ENCODE measurements at places on chromosomes 5 and 9. TPM values are rescaled to one million over a fixed set of nuclear protein-coding genes. Genes with fewer than 3 reads are reported as not detected.
A peak's percentile ranks its signal among the peaks of the same experiment; 100 is the strongest.

GRCh38 chr5:607541-608428 is 4.4 kb upstream of the CEP72 start:
- no peak for DNase-seq

GRCh38 chr9:100216178-100216787 is 117.2 kb downstream of the INVS start:
- DNase-seq, result peak; percentile 45

- no peak for DNase-seq
Observed at GRCh38 chr5:89535411-89535810, 652.4 kb upstream of the MEF2C start.

Gene SYNPO
- total RNA-seq, result under 0.01 TPM

DNA sequence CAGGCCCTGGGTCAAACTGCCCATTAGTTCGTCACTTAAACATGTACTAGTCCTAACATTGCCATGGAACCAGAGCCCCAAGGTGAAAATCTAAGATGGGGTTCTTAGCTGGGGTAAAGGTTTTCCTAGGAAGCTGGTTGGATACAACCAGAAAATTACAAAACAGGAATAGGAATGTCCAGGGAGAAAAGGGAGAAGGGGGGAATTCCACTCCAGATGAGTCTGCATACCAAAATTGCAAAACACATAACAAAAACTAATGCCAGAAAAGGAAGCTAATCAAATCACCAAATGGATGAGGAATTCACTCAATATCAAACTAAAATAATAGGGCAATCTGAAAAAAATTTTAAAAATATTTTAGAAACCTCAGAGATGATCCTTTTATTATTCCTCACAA is 396.2 kb downstream of the EFNA5 start:
- no peak for DNase-seq

Gene NR2F1
- not detected for total RNA-seq

GRCh38 chr5:113387844-113388243 is 46.9 kb downstream of the TSSK1B start:
- DNase-seq, result no peak

Gene C8G
- total RNA-seq, result 0.81 TPM

- DNase-seq, result peak; percentile 56
Observed at GRCh38 chr5:147576646-147577535, 67.0 kb upstream of the DPYSL3 start.

- no peak for DNase-seq
Observed at GRCh38 chr9:6915635-6916034, 157.9 kb downstream of the KDM4C start.

- DNase-seq, result no peak
Observed at GRCh38 chr5:157748760-157749461, 5.4 kb downstream of the LSM11 start.

DNA sequence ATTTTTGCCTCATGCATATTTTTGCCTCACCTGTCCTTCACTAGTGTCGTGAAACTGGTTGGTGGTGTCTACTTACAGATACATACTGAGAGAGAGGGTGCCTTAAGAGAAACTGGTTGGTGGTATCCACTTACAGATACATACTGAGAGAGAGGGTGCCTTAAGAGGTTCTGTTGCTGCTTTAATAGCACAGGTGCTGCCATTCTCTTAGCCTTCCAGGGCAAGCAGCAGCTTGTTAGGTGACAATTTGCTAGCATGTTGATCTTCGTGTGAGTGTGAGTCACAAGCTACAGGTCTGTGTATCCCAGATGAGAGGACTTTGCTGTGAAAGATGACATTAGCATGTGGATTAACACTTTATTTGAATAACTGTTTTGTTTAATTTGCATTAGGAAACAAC is 1.4 kb downstream of the PTTG1 start:
- no peak for DNase-seq

Gene PPP2CA
- 234 TPM for total RNA-seq

- DNase-seq, result no peak
Observed at GRCh38 chr9:9142001-9142400, 1342.4 kb upstream of the DMAC1 start.

- DNase-seq, result no peak
Observed at GRCh38 chr5:174057206-174057605, 11.7 kb downstream of the NSG2 start.

Gene SLC45A2
- total RNA-seq, result 0.27 TPM

Gene SMIM27
- total RNA-seq, result 9.2 TPM

Gene C9orf153
- total RNA-seq, result 0.81 TPM

DNA sequence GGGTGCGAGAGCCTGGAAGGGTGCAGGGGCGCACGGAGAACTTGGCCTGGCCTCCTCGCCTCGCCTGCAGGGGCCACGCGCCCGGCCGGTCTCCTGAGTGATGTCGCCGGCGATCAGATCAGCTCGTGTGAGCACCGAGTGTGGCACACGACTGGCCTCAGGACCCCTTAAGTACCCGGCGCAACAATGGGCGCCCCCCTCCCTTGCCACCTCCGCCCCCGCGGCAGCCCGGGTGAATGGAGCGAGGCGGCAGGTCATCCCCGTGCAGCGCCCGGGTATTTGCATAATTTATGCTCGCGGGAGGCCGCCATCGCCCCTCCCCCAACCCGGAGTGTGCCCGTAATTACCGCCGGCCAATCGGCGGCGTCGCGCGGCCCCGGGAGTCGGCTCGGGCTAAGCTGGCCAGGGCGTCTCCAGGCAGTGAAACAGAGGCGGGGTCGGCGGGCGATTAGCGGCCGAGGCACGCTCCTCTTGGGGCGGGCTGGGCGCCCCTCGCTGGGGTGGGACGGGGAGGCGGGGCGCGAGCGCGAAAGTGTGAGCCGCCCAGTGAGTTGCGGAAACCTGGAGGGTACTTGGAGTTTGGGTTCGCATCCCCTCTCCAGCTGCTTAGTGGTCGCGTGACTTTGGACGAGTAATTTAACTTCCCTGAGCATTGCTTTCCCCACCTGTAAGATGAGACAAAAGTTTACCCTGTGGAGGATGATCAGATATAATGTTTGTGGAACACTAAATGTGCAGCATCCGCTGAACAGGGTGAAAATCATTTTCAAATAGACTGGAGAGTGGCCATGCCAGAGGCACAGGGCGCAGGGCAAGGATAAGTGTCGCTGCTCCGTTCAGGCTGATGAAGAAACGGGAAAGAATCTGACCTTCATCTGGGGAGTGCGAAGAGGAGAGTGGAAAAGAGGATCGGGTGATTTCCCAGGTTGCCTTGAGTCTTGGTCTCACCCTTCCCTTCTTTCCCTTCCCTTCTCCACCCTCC is at the start of gene NEUROG1:
Gene NEUROG1 (minus strand): TSS at position 145 of the 982 bp plus-strand sequence. CDS start 274 bp downstream, outside the sequence.
- DNase-seq, result no peak

DNA sequence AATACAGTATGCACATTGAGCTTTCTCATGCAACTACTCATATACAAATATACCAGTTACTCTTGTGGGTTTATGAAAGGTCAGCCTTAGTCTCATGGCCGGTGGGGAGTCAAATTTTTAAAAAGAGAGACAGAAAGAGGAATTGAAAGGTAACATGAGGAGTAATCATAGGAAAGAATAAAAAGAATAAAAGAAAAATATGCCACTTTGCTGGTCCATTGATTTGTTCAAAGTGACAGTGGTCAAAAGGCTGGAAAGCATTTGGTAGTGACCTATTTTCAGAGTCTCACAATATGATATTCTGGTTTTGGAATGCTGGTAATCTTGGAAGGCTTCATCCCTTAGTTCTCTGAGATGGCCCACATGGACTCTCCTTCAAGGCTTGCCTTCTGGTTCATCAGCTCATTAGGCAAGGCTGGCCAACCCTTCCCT is 67.0 kb downstream of the ZNF366 start:
- DNase-seq, result no peak

- DNase-seq, result no peak
Observed at GRCh38 chr5:113140837-113141671, 164.5 kb downstream of the DCP2 start.

Gene HEXB
- 83.2 TPM for total RNA-seq

Gene MARVELD2
- total RNA-seq, result 0.27 TPM

DNA sequence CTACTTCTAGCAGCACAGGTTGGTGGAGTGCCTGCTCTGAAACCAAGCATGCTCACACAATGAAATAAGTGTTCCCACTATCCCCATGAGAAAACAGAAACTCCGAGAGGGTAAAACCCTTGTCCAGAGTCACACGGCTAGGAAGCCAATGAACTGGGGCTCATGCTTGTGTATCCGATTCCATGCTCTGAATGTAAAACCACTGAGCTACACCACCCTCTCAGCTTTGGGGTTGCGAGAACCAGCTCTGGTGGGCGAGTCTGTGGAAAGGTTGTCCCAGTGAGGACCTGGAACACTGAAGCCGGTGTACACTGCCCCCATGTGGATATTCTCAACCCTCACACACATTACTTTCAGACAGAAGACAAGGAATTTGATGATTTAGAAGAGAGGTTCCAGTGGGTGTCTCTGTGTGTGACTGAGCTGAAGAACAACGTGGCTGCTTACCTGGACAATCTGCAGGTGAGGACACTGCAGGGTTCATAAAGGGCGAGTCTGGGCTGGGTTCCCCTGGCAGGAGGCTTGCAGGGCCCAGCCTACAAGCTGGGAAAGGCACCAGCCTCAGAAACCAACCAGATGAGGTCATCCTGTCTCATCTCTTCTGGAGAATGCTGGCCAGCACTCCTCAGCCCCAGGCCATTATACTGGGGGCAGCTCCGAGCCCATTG is 37.4 kb downstream of the ARHGEF37 start:
- no peak for DNase-seq

Gene SPATA31C1
- under 0.01 TPM for total RNA-seq

DNA sequence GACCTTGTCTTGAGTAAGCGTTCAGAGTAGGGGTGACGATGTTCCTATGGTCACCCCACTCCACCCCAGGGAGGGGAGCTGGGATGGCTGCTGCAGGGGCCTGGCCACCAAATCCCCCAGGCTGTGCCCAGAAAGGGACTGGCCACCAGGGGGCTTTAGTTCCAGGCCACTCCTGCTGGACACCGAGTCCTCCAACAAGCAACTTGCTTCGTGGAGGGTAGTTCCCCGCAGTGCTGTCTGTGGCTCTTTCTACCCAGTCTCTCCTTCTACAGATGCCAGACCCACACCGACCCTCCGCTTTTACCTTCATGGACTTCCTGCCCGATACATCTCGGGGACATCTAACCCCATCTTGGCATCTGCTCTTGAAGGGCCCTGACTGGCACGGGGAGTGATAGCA is 35.7 kb upstream of the GABRP start:
- DNase-seq, result no peak

DNA sequence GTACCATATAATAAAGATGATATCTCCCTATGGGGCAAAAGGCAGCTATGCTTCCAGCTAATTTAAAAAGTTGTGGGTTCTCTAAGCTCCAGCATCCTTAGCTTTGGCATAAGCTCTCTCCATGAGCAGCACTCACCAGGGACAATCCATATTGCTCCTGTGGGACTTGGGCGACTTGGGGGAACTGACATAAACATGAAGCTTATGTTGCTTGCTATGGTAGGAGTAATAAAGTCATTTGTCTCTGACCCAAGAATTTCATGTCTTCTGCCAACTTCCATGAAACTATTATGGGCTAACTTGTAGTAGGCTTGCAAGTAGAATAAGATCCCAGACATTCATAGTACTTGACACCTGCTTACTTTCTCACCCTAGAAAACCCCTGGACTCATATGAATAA is 36.2 kb upstream of the TLE4 start:
- DNase-seq, result no peak

DNA sequence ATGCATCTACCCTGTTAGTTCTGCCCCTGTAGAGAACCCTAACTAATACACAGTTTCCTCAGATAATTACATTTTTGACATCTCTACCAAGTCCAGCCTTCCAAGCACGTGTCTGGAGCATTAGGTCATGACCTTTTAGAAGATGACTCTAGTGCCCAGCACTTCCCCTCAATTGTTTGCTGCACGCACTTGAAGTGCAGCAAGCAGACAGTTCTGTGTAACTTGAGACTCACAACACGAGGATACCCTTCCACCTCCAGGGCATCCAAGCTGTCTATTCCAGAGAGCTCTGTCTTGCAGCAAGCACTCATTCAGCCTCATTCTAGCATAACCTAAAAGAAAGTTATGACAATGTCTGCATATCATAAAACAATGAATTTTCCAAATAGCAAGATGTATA is 1410.5 kb upstream of the CDH18 start:
- no peak for DNase-seq

DNA sequence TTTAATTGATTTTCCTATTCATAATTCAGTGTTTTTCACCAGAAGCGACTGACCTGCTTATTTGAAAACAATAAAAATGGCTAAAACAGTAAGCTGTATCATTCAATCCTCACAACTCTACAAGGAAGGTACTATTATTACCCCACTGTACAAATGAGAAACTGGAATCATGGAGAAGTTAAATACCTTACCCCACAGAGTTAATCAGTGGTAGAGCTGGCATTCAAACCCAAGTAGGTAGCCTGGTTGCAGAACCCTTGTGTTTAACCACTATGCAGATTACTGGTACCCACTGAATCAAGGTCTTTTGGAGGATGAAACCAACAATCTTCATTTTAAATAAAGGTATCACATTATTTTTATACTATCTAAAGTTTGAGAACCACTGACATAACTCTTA is 59.6 kb downstream of the MLANA start:
- no peak for DNase-seq

Gene TGFBI
- total RNA-seq, result 2.2 TPM

DNA sequence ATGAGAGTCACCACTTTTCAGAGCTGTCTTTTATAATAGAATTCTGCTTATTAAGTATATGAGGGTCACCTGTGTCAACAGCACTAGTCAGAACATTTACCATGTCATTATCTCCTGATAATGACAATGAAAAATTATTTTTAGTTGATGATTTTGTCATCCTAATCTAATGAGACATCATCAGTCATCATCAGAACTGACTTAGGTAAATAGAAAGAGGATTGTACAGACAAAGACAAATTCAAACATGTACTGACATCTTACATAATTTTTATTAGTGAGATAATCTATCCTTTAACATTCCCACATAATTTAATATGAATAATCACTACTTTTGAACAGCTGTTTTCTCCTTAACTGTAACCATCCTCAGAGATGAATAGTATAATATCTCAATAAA is 22.6 kb downstream of the CDH9 start:
- DNase-seq, result no peak

DNA sequence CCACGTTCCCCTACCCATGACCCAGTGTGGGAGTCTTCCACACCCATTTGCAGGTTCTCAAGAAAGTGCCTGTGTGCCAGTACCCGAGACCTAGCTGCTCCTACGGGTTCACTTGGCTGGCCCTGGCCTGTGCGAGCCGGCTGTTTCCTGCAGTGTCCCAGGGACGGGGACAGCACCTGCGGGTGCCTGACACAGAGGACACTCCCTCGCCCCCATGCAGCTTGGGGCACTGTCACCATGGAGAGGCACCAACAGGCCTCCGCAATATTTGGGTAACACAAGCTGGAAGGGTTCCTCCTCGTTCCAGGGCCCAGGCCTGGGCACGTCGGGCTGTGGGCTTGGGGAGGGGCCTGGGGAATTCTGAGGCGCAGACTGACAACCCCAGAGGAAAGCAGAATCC is 41.4 kb downstream of the DUSP1 start:
- no peak for DNase-seq

Gene ANGPTL2
- under 0.01 TPM for total RNA-seq

Gene KIF27
- 2.7 TPM for total RNA-seq

DNA sequence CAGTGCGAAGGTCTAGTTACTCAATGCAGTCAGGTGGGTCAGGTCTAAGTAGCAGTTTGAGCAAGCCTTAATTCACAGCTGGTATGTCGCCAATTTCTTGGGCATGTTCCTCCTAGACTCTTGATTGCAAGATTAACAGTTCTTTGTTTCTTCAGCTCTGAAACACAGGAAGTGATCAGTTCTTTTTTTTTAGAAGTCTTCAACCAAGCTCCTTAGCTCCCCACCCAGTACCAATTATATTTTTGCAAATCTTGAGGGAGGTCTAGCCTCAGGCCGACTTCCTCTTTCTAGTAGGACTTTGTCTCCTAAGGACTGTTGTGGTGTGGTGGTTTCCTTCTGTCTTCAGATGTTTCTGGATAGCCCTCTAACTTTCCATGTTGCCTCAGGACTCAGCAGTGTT is 2054.2 kb downstream of the MAT2B start:
- peak; percentile 84 for DNase-seq

Gene ZFP2
- 0.27 TPM for total RNA-seq

Gene FBN2
- 0.27 TPM for total RNA-seq

Gene ADGRD2
- under 0.01 TPM for total RNA-seq
